RWPE2 (cell line): ENCODE measurements at places on chromosomes 1 and 21.

- DNase-seq: no peak
Measured at GRCh38 chr1:190159146-190159545, 318.5 kb downstream of the BRINP3 start.

DNA sequence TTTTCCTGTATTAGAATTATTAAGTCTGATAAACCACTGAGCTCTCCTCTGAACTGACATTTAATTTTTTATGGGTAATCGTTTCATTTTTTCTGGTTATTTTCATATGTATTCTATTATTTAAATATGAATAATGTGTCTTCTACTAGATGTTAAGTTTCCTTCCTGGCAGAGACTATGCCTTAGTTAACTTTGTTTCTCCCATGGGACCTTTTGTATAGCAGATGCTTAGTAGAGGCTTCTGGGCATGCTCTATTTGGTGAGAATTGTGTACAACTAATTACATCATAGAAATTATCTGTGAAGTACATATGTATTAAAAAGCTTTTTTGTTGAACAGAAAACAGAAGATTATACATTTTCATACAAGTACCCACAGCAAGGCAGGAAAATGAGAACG, 23.4 kb downstream of the CTBS start:
- DNase-seq: no peak

DNA sequence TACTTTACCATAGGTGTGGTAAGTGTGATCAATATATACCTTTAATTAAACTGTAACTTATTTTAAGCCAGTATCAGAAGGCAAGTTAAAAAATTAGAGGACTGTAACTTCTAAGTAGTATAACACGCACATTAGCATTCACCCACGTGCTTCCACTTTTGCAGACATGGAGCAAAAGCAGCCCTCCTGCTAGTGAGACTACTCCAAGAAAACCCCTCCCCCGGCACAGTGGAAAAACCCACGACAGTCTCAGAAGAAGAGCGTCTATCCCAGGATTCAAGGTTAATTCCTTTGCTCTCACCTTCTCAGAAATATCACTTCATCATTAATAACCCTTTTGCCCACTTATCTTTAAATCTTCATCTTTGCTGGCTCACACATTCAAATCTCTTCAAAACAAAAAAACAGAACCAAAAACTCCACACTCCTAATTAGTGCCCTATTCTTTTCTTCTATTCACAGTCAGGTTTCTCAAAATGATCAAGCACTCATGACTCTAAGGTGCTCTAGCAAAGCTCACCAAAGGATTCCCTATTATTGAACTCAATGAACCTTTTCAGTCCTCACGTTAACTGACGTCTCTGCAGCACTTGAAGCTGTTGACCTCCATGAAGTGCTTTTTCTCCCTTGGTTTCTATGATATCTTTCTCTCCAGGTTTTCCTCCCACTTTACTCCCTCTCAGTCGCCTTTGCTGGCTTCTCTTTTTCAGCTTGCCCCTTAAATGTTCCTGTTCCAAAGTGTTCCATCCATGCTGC, 213.5 kb downstream of the SMYD3 start:
- no peak for DNase-seq

- DNase-seq: no peak
Measured at GRCh38 chr1:161314201-161314981, at the start of gene SDHC. TSS of gene SDHC (plus strand) at chr1:161314381. CDS start at chr1:161314406, 25 bp downstream.

- DNase-seq: no peak
Measured at GRCh38 chr1:21522525-21523038, 13.4 kb downstream of the ALPL start.

- DNase-seq: no peak
Measured at GRCh38 chr1:233033361-233033760, 83.0 kb downstream of the NTPCR start.

GRCh38 chr1:67839826-67840225, 6.6 kb upstream of the GNG12 start:
- no peak for DNase-seq

DNA sequence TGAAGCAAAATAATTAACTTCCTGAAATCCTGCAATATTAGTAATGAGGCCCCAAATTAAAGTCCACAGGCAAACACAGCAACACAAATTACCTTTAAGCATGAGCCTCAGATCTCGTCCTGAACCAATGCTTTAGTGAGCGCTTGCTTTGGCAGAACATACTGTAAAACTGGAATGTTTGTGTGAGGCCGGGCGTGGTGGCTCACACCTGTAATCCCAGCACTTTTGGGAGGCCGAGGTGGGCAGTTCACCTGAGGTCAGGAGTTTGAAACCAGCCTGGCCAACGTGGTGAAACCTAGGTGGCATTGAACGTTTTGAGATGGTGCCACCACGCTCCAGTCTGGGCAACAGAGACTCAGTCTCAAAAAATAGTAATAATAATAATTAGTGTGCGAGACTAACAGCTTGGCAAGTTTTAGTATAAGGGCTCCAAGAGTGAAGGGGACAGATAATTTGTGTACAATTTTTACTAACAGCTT, 17.8 kb downstream of the SFPQ start:
- DNase-seq: no peak

- DNase-seq: no peak
Measured at GRCh38 chr1:4344065-4344732, 310.2 kb upstream of the AJAP1 start.

- DNase-seq: no peak
Measured at GRCh38 chr1:4600615-4601460, 53.6 kb upstream of the AJAP1 start.

DNA sequence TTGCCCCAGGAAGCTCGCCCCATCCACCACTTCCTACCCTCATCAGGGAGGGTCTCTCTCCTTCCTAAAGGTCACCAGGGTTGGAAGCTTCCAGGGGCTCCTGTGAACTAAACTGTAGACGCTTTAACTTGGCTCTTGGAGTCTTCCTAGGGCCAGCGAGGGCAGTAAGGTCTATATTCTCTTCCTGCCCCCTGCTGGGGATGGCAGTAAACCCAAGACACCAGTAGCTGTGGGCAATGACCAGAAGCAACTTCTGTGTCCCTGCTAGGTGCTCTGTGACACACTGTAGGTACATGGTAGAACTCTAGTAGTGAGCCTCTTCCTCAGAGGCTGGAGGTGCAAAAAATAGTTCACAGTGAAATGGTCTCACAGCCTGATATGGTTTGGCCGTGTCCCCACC, 30.0 kb downstream of the KCND3 start:
- no peak for DNase-seq

DNA sequence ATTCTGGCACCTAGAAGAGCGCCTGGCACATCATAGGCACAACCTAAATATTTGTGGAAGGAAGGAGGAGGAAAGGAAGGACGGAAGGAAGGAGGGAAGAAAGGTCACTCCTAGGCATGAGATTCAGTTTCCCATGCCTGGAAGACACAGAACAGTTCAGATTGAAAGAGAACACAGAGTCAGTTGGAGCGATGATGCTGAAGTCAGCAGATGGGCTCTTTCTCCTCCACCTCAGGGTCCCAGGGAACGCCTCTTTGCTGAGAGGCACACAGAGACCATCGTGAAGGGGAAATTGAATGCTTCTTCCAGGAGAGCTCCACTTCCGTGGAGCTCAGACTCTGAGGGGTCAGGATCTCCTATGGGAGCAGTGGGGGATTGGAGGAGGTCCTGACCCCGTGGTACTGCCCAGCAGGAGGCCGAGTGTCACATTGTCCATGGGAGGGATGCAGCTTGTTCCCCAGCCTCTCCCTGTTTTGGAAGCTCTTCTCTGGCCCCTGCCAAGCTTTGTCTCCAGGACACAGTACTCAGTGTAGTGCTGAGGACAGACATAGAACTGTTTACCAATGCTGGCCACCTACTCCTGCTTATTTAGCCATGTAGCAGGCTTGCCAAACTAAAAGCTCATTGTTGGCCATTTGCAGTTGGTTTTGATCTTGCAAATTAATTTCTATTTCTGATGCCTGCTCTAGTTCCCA, 2.4 kb downstream of the MYBPHL start:
- DNase-seq: no peak

DNA sequence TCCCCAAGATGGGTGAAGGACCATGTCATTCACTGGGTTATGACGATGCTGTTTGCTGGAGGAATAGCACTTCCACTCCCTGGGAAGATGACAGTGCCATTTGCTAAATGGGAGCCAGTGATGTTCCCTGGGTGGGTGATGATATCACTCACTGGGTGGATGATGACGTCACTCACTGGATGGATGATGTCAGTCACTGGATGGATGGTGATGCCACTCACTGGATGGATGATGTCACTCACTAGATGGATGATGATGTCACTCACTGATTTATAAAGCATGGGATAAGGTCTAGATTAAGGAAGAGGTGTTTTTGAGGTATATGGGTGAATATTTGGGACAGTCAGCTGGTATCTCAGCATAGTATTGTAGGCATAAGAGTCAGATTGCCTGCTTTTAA, 457.2 kb downstream of the AJAP1 start:
- no peak for DNase-seq

DNA sequence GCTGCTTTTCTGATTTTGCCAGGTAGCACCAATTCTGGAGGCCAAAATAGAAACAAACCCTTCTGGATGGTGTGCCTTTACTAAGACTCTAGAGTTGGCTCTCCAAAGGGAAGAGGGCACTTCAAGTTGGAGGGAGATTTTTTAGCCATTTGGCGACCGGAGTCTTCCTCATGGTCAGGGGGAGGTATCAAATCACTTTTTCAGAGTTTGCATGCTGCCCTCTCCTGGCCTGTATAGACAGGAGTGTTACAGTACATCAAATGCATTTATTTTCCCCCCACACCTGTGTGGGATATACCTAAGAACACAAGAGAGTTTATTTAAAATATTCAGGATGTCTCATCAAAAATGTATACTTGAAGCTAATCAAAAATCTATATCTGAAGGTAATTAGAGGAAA, 3.2 kb downstream of the GREM2 start:
- no peak for DNase-seq

- no peak for DNase-seq
Measured at GRCh38 chr1:236950365-236950764, 53.9 kb downstream of the MT1HL1 start.

GRCh38 chr1:36148821-36149236, 457 bp downstream of the TRAPPC3 start:
- DNase-seq: no peak

DNA sequence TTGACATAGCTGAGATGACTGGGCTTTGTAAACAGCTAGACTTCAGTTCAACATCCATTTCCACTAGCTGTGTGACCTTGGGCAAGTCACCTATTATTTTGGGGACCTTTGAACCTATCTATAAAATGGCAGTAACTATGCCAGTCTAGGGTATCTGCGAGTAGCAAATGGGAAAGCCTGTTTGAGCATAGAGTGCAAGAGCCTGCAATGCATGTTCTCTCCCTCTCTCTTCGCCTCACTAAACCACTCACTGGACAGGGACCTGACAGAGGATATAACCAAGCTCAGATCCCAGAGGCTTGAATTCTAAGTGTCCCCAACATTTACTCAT, 39.7 kb downstream of the DPT start:
- no peak for DNase-seq

- DNase-seq: no peak
Measured at GRCh38 chr1:241776911-241777310, 71.1 kb upstream of the EXO1 start.
